ENCODE measurements at places on chromosomes 5 and 9.

GRCh38 chr9:127004946-127005769, 90.6 kb downstream of the RALGPS1 start:
- DNase-seq, result peak; percentile 32

DNA sequence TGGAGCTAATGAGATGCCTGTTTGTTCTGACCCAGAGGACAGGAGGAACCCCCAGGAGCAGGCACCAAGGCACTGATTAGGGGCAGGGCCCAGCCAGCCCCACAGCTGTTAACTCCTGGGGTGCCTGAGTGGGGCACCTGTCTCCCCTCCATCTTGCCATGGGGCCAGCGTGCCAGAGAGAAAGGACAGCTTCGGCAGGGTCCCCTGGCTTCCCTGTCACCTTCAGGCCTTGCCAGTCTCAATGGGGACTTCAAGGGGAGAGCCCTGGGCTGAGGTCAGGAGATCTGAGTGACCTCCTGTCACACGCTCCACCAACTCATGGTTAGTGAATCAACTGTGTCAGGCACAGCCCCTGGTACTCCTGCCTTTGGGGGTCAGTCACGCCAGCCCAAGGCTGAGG, 152.7 kb upstream of the MVB12B start:
- no peak for DNase-seq

- DNase-seq, result no peak
These were observed 252.0 kb upstream of the ISL1 start for GRCh38 chr5:51131266-51131665.

DNA sequence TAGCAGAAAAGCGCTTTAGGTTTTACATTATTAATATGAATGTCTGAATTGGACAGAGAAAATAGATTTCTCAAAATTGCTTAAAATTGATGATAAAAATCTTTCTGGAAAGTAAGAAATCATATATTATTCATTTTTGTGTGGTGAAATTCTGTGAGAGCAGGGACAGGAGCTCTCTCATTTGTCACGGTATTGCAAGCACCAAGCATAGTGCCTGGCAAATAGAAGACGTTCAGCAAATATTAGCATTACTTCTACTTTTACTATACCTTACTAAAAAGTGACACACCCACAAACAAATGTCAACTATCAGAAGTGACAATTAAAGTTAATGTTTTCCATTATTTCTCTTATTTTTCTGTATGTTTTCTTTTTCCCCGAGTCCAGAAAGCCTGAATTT, 69.1 kb downstream of the XRCC4 start:
- DNase-seq, result no peak

- no peak for DNase-seq
These were observed 37.8 kb upstream of the CRB2 start for GRCh38 chr9:123318202-123318601.

GRCh38 chr9:1619915-1620710, 395.0 kb upstream of the SMARCA2 start:
- DNase-seq, result no peak

GRCh38 chr5:159657298-159657697, 259.0 kb upstream of the ADRA1B start:
- DNase-seq, result no peak

GRCh38 chr9:38185647-38186403, 116.8 kb upstream of the SHB start:
- no peak for DNase-seq

GRCh38 chr9:69971643-69972449, 71.8 kb upstream of the MAMDC2 start:
- DNase-seq, result peak; percentile 53

DNA sequence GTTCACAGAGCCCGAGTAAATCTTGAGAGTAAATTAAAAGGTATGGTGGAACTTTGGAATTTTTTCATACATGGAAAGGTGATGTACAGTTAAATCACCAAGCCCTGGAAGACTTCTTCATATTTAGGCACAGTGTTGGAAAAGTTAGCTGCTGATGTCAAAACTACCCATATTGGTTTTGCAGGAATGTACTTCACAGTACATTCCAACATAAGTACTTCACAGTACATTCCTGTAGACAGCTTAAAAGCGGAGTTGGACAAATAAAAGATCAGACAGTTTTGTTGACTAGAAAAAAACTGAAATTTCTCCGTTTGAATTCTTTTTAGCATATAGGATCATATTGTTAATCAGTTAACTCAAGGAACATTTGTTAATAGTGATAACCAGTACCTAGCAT, 1.8 kb downstream of the RANBP17 start:
- DNase-seq, result no peak

- no peak for DNase-seq
These were observed 78.3 kb upstream of the TRIO start for GRCh38 chr5:14064841-14065240.

DNA sequence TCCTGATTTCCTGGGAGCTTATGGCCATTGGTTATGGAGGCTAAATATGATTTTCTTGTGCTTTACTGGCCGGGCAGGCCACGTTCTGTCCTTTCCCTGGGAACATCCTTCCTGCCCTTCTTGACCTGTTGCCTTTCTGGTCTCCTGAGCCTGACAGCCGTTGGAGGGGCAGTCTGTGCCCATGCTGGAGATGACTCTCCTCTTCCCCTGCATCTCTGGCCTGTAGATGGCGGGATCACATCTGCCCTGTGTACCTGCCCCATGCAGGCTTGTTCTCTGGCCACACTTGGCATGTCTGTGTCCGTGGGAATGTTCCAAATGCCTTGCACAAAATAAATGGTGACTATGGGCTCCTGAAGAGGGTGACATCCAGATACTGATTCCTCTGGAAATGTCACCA, 253.1 kb upstream of the IRX4 start:
- no peak for DNase-seq

DNA sequence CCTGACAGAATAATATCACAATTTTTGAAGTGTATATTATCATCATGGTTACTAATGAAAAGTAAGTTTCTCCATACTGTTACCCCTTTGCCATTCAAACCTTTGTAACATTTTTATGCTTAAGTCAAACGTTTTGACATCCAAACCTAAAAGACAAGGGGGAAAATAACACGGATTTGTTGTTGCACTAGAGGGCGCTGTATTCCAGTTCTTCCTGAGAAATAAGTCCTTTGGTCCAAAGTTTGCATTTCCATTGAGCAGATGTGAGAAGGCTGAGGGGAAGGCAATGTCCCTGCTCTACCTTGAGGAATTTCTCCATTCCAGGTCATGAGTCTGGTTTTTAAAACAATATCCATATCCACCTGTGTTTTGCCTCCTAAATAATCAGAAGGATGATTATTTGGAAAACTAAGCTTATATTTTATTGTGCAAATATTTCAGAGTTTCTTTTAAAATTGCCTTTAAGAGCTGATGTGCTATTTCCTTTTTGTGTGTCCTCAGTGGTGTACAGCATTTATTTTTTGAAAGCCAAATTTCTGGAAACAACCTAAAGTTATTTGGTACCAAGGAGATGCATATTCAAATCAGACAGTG, 9.7 kb downstream of the LECT2 start:
- DNase-seq, result peak; percentile 51

DNA sequence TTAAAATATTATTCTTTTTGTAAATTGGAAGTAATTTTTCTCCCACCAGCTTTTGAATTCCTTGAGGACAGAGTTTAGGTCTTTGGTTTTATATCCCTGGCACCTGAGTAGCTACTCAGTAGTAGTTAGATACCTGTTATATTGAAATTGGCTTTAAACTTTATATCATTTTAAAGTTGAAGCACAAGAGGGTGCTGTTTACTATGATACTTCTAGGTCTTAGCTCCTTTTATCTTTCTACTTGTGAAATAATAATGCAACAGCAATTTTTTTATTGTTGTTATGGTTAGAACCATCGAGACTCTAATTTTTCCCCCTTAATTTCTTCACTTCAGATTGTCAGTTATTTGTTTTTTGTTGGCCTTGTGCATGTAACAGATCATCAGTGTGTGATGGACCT, 46.3 kb downstream of the AP3S1 start:
- no peak for DNase-seq

DNA sequence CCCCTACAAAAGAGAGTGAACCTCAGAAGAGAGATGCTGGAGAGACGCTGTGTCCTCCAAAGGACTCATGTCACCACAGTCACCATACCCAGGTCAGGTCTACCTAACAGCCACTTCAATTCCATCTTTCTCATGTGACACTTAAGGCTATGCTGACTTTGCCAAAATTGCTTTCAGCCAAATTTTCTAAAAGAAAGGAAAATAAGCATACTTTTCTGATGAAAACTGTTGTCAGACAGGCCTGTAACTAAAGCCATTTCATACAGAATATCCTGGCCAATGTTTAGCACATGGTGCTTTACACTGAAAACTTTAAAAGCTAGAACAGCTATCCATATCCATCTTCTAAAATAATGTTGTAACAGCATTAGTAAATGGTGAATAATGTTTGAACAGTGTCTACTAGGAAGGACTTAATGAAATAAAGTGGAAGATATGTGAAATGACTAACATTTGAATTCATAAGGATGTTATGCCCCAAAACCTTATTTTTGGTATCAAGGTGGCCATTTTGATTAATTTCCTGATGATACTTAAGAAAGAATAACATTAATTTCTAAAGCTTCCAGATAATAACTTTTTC, 97.2 kb downstream of the NFIB start:
- no peak for DNase-seq

- DNase-seq, result no peak
These were observed 1.2 kb upstream of the TAL2 start for GRCh38 chr9:105661011-105661410.

- DNase-seq, result peak; percentile 62
These were observed 246.6 kb downstream of the ARL15 start for GRCh38 chr5:54063817-54064216.

DNA sequence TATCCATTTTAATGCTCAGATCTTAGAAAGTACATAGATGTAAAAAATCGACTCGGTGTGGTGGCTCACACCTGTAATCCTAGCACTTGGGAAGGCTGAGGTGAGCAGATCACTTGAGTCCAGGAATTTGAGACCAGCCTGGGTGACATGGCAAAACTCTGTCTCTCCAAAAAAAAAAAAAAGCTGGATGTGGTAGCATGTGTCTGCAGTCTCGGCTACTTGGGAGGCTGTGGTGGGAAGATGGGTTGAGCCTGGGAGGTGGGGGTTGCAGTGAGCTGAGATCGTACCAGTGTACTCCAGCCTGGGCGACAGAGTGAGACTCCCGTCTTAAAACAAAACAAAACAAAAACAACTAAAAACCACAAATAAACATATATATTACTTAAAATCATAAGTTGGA, 61.4 kb downstream of the RASA1 start:
- no peak for DNase-seq

- DNase-seq, result no peak
These were observed 3.2 kb downstream of the ELL2 start for GRCh38 chr5:95958310-95959014.

DNA sequence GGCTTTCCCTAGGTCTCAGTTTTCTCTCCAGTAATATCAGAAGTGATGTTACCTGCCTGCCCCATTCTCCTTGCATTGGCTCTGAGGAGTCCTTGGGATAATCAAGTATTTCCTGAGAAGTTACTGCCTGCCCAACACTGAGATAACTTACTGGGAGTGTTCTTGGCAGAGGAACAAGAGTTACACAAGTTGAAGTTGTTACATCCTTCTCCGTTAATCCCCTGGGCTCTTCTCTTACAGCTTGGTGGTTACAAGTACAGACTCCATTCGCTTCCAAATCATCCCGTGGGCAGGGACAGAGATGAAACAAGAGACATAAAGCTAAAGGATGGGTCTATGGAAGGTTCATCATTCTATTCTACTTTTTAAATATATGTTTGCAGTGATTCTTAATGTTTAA, 74.1 kb upstream of the SAP30L start:
- DNase-seq, result no peak

- no peak for DNase-seq
These were observed 166.3 kb downstream of the EFNA5 start for GRCh38 chr5:107504424-107504823.

- DNase-seq, result no peak
These were observed 35.0 kb downstream of the TGFBR1 start for GRCh38 chr9:99139868-99140267.

DNA sequence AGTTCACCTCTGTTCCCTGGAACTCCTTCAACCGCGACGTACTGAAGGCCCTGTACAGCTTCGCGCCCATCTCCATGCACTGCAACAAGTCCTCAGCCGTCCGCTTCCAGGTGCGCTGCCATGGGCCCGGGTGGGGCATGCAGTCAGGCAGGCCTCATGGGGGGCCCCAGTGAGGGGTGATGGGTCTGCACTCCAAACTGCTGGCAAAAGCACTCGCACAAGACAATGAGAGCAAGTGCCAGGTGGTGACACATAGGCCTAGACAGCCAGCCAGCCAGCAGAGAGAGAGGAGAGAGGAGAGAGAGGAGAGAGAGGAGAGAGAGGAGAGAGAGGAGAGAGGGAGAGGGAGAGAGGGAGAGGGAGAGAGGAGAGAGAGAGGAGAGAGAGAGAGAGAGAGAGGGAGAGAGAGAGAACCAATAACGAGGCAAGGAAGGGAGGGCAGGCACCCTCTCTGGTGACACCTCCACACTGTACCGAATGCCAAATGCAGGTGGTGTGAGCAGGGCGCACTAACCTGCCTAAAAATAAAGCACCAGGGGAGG, 21.0 kb downstream of the DBH start:
- no peak for DNase-seq

- no peak for DNase-seq
These were observed 30.4 kb downstream of the CSF2 start for GRCh38 chr5:132103969-132104391.

- DNase-seq, result peak; percentile 55
These were observed at the start of gene ARL14EPL for GRCh38 chr5:116032094-116032517. TSS of gene ARL14EPL (plus strand) at chr5:116032472. CDS start at chr5:116051466, 18,994 bp downstream.

DNA sequence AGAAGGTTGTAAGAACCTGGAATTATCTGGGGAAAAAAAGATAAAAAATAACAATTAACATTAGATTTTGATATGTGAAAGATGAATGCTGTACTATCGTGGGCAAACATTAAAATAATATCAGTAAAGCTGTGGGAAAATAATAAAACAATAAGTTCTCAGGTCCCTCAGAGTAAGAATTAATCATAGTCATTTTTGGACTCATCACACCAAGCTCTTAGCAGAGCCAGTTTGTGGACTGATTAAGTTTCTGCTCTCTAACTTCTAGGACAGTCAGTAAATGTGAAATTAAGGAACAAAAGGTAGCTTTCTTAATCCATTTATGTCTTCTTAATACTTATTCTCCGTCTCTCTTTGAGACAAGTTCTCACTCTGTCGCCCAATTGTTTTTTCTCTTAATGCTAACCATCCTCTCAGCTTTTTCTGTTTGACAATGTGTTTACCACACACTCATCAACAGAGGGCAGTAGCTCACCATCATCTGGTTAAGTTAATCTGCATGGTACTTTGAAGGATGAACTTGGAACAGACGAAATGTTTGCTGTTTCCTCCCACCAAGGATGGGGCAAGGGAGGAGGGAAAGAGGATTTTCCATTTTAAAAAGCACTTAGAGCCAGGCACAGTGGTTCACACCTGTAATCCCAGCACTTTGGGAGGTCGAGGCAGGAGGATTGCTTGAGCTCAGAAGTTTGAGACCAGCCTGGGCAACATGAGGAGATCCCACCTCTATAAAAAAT, 5.3 kb upstream of the ACO1 start:
- DNase-seq, result peak; percentile 75

DNA sequence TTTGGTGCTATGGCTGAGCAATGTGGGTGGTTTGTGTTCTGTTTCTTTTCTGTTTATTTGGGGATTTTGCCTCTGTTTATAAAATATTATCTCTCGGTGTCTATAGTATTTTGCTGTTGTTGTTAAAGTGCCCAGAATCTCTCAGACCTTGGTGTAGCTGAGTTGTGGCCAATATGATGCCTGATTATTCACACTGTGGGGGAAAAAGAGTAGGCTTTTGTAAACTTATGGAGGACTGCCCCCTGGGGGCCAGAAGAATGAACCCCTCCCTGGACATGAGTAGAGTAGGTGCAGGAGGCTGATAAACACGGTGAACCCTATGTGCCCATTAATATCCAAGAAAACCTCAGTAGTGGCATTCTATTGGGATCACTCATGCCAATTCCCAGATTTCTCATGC, 49.0 kb upstream of the DPYSL3 start:
- peak; percentile 51 for DNase-seq

GRCh38 chr5:93677359-93677891, 64.0 kb downstream of the POU5F2 start:
- peak; percentile 79 for DNase-seq

All from AG08396 (cell line).